Karpas-422 (cell line): ENCODE measurements at places on chromosomes 6 and 20.

- no peak for DNase-seq
- no peaks in the 10 kb centered on the region for H3K4me1 ChIP-seq
- no peak overlapping the region for H3K27ac ChIP-seq
- H3K4me3 ChIP-seq: no peak overlapping the region
- no peaks in the 10 kb centered on the region for H3K27me3 ChIP-seq
Measured at GRCh38 chr6:81906709-81907204, 154.3 kb upstream of the TENT5A start.

DNA sequence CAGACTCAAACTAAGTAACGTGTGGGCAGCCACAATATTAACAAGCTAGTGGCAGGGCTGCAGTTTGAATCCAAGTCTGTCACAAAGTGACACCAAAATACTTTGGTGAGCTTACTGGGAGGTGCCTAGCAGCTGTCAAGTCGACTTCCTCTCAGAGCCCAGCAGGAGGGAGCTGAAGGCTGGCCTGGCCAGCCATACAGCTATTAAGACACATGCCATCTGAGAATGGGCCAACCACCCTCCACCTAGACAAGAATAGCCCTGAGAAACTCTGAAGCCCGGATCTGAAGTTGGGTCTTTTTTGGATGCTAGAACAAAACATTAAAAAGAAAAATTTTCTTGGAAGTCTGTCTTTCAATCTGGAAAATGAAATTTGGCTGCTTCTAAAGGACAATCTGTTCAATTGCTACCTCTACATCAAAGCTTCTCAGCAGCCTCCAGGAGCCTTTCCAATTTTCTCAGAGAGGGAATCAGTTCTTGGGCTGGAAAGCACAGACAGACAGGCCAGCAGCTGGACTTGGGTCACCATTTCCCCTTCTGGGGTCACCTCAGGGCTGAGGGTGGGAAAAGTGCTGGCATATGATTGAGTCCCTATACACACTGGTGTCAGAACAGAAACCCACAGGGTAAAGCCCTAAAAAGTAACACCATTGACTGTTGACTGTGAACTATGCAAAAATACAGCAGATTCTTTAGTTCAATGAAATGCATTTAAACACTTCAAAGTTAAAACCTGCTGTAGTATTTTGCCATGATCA lies 42.9 kb downstream of the UQCC1 start:
- H3K27me3 ChIP-seq: no peaks in the 10 kb centered on the region
- no peaks in the 10 kb centered on the region for H3K4me1 ChIP-seq
- H3K4me3 ChIP-seq: no peak overlapping the region

- no peak for DNase-seq
- no peaks in the 10 kb centered on the region for H3K27me3 ChIP-seq
- no peak overlapping the region for H3K4me3 ChIP-seq
- H3K4me1 ChIP-seq: no peaks in the 10 kb centered on the region
Measured at GRCh38 chr6:114651611-114652010, 308.8 kb upstream of the HS3ST5 start.

GRCh38 chr6:122184401-122184827 lies 215.0 kb upstream of the HSF2 start:
- peak; percentile 46 for DNase-seq
- H3K36me3 ChIP-seq: no peaks in the 10 kb centered on the region
- H3K27ac ChIP-seq: no peak overlapping the region

- no peaks in the 10 kb centered on the region for H3K27me3 ChIP-seq
- H3K4me1 ChIP-seq: no peaks in the 10 kb centered on the region
- no peak for DNase-seq
- no peak overlapping the region for H3K4me3 ChIP-seq
- no peaks in the 10 kb centered on the region for H3K36me3 ChIP-seq
- no peak overlapping the region for H3K27ac ChIP-seq
Measured at GRCh38 chr6:82385961-82386360, 22.3 kb downstream of the TPBG start.

- H3K27ac ChIP-seq: no peak overlapping the region
- no peak overlapping the region for H3K4me3 ChIP-seq
- no peaks in the 10 kb centered on the region for H3K27me3 ChIP-seq
- no peak for DNase-seq
- no peaks in the 10 kb centered on the region for H3K36me3 ChIP-seq
Measured at GRCh38 chr6:146582857-146583256, 15.9 kb upstream of the ADGB start.

DNA sequence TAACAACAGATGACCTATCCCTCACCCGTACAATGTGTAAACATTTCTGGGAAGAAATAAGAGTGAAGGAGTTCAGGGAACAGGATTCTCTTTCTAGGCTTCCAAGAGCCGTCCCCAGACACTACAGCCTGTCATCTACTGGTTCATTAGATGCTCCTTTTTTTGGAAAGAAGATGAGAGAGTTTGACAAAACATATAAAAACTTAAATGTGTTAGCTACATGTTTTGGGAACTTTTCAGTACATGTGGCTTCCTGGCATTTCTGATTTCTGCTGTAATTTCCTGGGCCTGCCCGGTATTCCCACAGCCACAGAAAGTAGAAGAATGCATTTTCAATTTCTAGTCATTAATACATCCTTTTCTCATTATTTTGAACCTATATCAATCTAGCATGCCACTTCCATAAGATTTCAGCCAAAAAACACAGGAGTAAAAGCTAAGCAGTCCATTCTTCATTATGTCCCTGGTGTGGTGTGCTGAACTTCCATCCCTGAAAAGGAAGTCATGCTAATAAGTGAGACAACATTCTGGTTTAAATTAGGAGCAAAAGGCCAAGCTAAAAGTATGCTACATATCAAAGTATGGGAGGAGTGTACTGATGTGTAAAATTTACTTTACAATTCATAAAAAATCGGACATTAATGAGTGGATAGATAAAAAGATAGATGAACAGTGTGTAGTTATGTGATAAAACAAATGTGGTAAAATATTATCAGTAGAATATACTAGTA lies 198.2 kb downstream of the WDR27 start:
- H3K4me3 ChIP-seq: no peak overlapping the region
- H3K4me1 ChIP-seq: no peaks in the 10 kb centered on the region
- DNase-seq: no peak
- no peaks in the 10 kb centered on the region for H3K27me3 ChIP-seq

GRCh38 chr6:36508532-36508931 lies 38.7 kb downstream of the STK38 start:
- no peaks in the 10 kb centered on the region for H3K27me3 ChIP-seq
- no peak for DNase-seq
- H3K27ac ChIP-seq: no peak overlapping the region
- H3K4me1 ChIP-seq: no peaks in the 10 kb centered on the region
- no peak overlapping the region for H3K4me3 ChIP-seq

GRCh38 chr20:43065299-43065698 lies 124.4 kb downstream of the PTPRT start:
- peak overlapping the region; percentile 100 for H3K27ac ChIP-seq
- peaks cover 84% of the 10 kb centered on the region for H3K4me1 ChIP-seq
- no peaks in the 10 kb centered on the region for H3K27me3 ChIP-seq
- DNase-seq: peak; percentile 89
- H3K36me3 ChIP-seq: no peaks in the 10 kb centered on the region

- no peaks in the 10 kb centered on the region for H3K27me3 ChIP-seq
- H3K4me1 ChIP-seq: no peaks in the 10 kb centered on the region
- H3K4me3 ChIP-seq: no peak overlapping the region
- no peaks in the 10 kb centered on the region for H3K36me3 ChIP-seq
- H3K27ac ChIP-seq: no peak overlapping the region
Measured at GRCh38 chr6:170445487-170445886, 107.6 kb downstream of the PSMB1 start.

GRCh38 chr6:137708481-137708880 lies 158.6 kb upstream of the TNFAIP3 start:
- no peak overlapping the region for H3K4me3 ChIP-seq
- no peaks in the 10 kb centered on the region for H3K36me3 ChIP-seq
- no peak overlapping the region for H3K27ac ChIP-seq
- no peaks in the 10 kb centered on the region for H3K27me3 ChIP-seq
- DNase-seq: no peak
- peaks cover 14% of the 10 kb centered on the region for H3K4me1 ChIP-seq

DNA sequence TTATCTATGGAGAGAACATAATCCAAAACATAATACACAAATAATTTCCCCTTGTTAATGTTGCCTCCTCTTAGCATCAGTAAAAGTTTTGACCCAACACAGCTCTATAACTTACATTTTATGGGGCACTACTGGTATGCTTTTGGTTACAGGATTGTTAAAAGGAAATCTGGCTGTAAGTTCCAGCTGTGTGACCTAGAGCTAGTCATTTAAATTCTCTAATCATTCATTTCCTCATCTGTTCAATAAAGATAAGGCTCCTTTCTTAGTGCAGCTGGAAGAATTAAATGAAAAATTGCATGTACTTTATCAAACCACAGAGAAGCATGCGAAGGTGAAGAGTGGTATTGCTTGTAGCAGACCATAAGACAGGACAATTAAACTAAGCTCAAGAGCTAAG lies 4.6 kb downstream of the SLC17A2 start:
- H3K36me3 ChIP-seq: no peaks in the 10 kb centered on the region
- no peak for DNase-seq
- no peak overlapping the region for H3K27ac ChIP-seq

DNA sequence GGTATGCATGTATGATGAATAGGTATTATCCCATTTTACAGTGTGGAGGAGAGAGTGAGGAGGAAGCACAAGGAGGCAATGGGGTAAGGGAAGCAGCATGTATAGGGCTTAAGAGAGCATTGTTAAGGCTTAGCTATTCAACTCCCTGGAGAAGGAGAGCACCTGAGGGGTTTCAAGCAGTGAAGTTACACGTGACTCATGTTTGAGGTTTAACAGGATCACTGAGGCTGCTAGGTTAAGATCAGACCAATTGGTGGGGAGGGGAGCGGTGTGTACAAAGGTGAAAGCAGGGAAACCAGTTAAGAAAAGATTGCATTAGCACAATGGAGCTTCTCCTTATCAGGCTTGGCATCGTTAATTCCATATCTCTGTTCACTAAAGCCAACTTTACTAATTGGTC lies 64.4 kb upstream of the NHSL1 start:
- no peaks in the 10 kb centered on the region for H3K4me1 ChIP-seq
- no peaks in the 10 kb centered on the region for H3K27me3 ChIP-seq
- no peak overlapping the region for H3K4me3 ChIP-seq
- H3K27ac ChIP-seq: no peak overlapping the region

- H3K4me3 ChIP-seq: peak overlapping the region; percentile 29; the same call in 1 of the 2 replicates
- peak; percentile 66 for DNase-seq
- H3K27ac ChIP-seq: no peak overlapping the region
- H3K27me3 ChIP-seq: 0 out of 2 replicates have a peak, but pooled peaks cover 2% of the 10 kb centered on the region
Measured at GRCh38 chr20:49672096-49672664, 41.5 kb downstream of the B4GALT5 start.

DNA sequence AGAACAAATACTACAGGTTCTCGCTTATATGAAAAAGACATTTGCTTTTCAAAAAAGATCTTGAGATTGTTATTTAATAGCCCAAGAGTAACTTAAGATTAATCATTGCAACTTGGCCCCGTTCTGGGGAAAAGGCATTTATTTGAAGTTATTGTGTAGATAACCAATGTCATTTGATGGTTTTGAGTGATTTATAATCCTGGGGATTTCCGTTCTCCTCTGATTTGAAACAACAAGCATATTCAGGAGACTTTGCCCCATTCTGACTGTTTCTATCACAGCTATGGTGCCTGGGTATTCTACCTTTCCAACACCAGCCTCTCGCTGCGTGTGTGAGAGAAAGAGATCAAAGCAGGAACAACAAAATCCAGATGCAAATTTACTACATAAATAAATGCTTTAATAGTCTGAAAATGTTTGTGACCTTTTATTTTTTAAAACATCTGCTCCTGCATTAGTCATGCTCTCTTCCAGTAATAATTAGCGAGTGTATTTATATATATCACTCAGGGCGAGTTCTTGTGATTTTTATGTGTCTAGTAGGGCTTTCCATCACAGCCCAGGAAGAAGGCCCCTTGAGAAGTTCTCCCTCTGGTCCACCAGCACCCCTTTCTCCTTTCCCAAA lies 197.9 kb upstream of the FOXQ1 start:
- no peak overlapping the region for H3K4me3 ChIP-seq
- DNase-seq: no peak
- no peak overlapping the region for H3K27ac ChIP-seq
- no peaks in the 10 kb centered on the region for H3K36me3 ChIP-seq
- H3K4me1 ChIP-seq: no peaks in the 10 kb centered on the region
- H3K27me3 ChIP-seq: no peaks in the 10 kb centered on the region

DNA sequence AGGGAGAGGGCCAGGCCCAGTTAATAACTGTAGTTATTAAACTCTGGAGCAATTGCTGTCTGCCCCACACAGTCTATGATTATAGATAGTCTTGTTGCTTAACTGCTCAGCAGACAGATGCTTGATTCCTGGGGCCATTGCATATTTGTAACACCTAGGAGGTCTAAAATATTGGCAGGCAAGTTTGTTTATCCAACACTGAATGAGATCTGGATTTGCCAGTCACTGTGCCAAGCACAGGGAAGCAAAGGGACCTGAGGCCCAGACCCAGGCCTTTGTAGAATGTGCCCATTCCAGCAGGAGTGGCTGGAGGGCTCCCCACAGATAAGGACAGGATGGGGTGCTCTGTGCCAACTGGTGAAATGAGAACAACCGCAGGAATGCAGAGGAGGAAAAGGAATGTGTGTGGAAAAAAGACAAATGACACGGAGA lies 17.6 kb upstream of the ENTPD6 start:
- H3K4me1 ChIP-seq: peaks cover 8% of the 10 kb centered on the region
- no peak overlapping the region for H3K4me3 ChIP-seq
- DNase-seq: no peak
- H3K27ac ChIP-seq: no peak overlapping the region
- H3K27me3 ChIP-seq: no peaks in the 10 kb centered on the region
- H3K36me3 ChIP-seq: no peaks in the 10 kb centered on the region

GRCh38 chr6:128156321-128157111 lies 255.7 kb upstream of the THEMIS start:
- no peak overlapping the region for H3K4me3 ChIP-seq
- no peaks in the 10 kb centered on the region for H3K36me3 ChIP-seq
- no peaks in the 10 kb centered on the region for H3K27me3 ChIP-seq
- H3K27ac ChIP-seq: no peak overlapping the region

DNA sequence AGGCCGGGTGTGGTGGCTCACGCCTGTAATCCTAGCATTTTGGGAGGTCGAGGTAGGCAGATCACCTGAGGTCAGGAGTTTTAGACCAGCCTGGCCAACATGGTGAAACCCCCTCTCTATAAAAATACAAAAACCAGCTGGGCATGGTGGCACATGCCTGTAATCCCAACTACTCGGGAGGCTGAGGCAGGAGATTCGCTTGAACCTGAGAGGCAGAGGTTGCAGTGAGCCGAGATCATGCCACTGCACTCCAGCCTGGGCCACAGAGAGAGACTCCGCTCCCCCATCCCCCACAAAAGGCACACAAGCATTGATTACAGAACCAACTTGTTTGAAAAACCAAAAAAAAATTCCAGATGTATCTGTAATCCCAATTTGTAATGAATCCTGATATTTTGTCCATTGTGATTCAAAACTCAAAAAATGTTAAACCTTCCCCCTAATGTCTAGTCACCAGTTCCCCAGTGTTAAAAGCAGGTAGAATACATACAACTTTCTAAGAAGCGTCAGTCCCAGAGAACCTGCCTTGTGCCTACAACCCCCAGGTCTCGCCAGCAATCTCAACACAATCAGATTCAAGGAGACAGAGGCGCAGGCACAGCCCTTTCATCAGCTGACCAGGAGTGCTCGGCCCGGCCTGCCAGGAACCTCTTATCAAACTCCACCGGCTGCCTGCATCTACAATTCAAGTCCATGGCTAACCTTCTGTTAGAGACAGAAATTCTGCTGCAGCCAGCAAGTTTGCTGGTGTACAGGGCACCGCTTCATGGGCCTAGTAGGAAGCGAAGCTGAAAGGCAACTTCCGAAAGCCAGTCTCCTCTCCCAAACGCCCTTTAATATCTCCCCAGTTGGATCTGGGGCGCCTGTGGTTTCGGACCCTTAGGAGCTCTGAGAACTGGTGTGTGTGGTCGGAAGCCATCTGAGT lies 2.1 kb downstream of the EZR start:
- peak; percentile 68 for DNase-seq
- peak overlapping the region; percentile 82 for H3K4me3 ChIP-seq
- peaks cover 58% of the 10 kb centered on the region for H3K4me1 ChIP-seq
- no peaks in the 10 kb centered on the region for H3K27me3 ChIP-seq
- H3K27ac ChIP-seq: peak overlapping the region; percentile 96
